ENCODE measurements at places on chromosomes 1 and 21. TPM values are rescaled to one million over a fixed set of nuclear protein-coding genes. Genes with fewer than 3 reads are reported as not detected.

LRRC53 gene
- not detected for polyA plus RNA-seq

DNA sequence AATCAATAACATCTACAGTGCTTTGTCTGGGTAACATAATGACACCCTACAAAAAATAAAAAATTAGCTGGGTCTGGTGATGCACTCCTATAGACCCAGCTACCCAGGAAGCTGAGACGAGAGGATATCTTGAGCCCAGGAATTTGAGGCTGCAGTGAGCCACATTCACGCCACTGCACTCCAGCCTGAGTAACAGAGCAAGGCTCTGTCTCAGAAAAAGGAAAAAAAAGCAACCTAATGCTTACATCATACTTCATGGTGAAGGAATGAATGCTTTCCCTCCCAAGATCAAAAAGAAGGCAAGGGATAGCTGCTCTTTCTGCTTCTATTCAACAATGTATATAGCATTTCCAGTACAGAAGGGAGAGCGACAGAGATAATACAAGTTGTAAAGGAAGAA is 24.2 kb upstream of the CTTNBP2NL start:
- no peak for DNase-seq

ERVH48-1 gene
- polyA plus RNA-seq: not detected

DNA sequence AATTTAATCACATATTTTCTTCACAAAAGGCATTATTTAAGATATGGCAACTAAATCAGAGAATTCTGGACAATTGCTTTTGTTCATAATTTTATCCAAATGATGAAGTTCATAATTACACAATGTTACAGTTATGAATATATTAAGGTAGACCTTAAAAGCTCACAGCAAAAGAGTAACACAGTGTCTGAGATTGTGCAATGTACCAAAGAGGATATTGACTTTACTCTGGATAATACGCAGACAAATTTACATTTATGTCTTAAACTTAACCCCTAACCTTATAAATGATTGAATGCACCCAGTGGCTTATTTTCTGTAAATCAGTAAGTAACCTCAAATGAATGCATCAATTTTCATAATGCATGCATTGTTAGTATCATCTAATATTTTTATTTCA is 216.2 kb upstream of the SAMSN1 start:
- DNase-seq: no peak

TNFRSF4 gene
- polyA plus RNA-seq: not detected

POLR3GL gene
- 36.2 TPM for polyA plus RNA-seq

- no peak for DNase-seq
Measured at GRCh38 chr1:18020021-18020817, 87.4 kb upstream of the IGSF21 start.

DNA sequence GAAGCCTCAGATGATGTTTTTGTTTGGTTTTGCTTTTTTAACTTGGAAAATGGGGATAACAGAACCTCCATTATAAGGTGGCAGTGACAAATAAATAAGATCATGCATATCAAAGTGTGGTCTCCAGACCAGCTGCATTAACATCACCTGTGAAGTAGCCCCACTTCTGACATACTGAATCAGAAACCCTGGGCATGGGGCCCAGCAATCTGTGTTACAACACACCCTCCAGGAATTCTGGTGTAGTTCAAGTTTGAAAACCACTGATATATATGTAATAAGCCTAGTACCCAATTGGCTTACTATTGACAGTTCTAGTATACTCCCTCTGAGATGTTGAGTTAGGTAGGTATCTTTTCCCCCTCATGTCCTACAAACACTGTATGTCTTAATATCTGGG is 24.1 kb upstream of the RNF19B start:
- no peak for DNase-seq

CFHR1 gene
- not detected for polyA plus RNA-seq

KIF26B gene
- not detected for polyA plus RNA-seq

DNA sequence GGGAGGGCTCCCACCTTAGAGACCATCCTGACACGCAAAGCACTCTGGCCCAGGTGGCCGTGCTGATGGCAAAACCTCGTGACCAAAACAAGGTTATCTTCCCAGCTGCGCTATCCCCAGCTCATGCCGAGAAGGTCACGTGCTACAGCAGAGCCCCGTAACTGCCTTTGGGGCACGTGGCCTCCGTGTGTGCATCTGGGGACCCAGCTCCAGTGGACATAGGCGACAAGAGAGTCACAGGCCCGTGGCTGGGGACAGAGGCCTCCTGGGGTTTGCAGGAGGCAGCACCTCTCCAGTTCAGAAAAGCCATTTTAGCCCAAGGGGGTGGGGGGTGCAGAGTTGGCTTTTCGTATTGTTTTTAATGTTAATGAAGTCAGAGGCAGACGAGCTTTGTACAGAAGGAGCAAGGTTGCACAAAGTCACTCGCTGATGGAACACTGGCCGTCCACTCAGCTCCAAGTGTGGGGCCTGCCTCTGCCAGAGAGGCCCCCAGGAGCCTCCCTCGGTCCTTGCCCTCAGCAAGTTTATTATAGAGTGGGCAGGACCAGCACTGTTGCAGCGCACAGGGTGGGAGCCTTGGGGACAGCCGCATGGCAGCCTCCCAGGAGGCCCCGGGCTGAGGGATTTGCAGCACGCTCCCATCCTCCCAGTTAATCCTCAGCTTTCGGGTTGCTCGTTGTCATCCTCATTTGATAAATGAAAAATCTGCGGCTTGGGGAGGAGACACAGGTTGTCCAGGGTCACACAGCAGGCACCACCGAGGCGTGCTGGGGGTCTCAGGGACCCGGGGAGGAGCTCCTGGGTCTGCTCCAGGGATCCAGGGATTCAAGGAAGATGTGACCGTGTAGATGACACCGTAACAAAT is 8.0 kb upstream of the PDE9A start:
- no peak for DNase-seq

ADAM30 gene
- not detected for polyA plus RNA-seq

DNA sequence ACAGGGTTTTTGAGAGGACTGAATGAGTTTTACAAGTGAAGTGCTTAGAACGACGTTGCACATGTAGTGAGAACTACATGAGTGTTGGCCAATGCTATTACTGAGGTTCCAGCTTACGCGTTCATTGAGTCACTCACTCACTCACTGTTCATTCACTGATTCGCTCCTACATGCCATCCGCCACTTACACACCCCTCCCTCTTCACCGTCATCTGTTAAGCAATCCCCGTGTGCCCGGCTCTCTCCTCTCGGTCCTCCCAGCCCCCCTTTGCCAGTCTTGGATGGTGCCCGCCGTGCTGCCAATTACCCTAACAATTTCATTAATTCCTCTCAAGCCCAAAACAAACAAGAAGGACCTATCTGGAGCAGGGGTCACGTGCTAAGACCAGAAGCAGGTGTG is 27.3 kb upstream of the EPHA2 start:
- peak; percentile 32 for DNase-seq

DNA sequence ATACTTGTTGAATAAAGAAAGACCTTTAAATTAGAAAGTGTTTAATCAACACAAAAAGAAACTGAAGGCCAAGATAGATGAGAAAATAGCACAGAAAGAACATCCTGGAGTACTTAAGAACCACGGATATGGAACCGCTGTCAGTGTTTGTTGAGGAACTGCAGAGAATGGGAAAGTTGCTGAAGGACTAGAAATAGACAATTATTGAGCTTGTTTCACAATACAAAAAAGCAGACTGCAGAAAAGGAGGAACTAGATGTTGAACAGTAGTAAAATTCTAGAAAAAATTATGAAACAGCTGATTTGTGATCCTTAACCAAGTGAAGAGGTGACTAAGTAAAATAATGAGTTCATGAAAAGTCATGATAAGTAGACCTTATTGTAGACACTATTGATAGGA is 29.7 kb downstream of the MYSM1 start:
- DNase-seq: peak; percentile 59

DNA sequence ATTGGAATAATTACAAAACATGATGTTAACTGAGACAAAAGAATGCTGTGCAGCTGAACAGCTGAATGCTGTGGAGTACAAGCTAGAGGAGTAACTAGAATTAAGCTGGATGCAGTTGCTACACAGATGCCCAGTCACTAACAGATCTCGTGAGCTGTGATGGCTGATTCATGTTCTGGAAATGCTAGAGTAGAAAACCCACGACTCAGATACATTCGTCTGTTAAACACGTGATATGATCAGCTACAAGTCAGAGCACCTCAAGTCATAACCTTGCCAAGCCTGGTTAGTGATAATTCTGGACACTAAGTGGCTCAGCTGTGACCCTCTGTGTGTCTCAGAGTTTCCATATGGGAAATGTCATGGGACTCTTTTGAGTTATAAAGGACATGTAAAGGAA is 89.7 kb upstream of the ESRRG start:
- no peak for DNase-seq

DNA sequence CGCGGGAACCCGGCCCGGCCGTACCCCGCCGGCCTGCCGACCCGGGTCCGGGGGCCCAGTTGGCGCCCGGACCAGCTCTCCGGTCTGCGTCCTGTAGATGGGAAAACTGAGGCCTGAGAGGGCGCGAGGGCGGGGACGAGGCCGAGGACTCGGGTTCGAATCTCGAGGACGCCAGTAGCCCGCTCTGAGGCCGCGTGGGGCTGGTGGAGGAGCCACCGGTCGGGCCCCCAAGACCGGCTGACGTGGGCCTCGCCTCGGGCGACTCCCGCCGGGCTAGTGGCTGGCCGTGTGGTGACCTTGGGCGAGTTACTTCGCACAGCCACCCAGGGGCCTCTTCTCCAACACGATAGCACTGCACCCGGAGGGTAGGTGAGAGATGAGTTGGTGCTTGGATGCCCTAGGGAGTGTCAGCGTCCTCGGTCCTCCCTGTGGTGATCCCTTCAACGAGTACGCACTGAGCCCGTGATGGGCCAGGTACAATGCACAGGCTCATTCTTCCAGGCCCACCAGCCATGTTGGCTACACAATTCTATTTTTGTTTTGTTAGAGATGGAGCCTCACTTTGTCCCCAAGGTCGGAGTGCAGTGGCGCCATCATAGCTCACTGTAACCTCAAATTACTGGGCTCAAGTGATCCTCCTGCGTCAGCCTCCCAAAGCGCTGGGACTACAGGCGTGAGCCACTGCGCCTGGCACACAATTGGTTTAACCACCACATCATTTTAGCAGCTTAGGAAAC is 404 bp upstream of the SCMH1 start:
- no peak for DNase-seq

DNA sequence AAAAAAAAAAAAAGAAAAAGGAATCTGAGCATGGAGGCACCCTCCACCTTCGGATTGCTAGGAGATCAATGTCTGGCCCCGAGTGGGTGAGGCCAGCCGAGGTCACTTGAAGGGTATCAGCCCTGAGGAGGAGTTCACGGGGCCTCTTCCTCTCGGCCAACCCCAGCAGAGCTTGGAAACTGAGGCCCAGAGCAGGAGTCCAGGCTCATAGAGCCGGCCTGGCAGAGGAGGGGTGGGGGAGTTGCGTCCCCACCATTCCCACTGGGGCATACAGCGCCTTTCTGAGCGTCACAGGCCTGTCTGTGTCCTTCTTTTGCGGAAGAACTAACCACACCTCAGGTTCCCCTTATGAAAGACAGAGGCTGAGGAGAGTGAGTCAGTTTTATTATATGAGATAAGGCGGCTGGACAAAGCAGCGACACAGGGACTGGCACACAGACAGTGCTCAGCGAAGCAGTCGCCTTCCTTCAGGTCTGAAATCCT is 17.1 kb upstream of the EPHA2 start:
- DNase-seq: peak; percentile 86

DNA sequence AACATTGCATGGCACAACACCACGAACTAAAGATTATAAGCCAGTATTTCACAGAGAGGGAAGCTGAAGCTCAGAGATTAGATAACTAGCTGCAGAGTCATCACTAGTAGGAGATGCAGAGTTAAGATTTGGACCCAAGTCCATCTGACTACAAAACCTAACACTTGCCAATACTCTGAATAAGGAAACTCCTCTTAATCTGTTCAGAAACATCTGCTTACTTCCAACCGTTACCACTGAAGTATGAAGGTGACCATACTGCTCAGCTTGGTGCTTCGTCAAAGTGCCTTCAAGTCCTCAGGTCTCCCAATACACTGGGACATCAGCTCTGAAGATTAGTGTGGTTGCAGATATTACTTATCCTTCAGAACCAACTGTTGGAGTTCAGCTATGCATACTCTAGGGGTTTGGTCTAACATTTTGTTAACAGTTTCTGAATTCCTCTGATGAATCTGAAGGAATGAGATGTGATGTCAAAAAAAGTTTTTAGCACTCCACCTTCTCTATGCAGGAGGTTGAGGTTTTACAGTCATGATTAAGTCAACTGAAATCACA is 179.6 kb downstream of the TPR start:
- no peak for DNase-seq

CFHR5 gene
- not detected for polyA plus RNA-seq

DNA sequence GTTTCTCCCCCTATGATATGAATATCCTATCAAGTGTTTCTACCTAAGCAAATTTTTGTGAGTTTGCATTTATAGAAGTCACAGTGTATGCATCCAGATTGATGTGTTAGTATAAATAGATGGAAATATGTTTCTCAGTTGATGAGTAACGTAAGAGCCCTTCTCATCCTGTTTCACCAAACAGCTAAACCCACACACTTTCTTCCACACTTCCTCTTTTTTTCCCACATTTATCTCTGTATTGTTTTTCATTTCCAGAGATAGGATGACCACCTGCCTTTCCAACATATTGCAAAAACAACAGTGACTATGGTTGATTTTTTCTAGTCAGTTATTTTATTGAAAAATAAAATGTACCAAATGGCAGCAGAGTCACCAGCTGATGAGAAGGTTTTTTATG is 490.1 kb downstream of the NEGR1 start:
- no peak for DNase-seq

- no peak for DNase-seq
Measured at GRCh38 chr1:168583571-168583970, 7.2 kb downstream of the XCL1 start.

FCRLA gene
- polyA plus RNA-seq: 0.28 TPM

DNA sequence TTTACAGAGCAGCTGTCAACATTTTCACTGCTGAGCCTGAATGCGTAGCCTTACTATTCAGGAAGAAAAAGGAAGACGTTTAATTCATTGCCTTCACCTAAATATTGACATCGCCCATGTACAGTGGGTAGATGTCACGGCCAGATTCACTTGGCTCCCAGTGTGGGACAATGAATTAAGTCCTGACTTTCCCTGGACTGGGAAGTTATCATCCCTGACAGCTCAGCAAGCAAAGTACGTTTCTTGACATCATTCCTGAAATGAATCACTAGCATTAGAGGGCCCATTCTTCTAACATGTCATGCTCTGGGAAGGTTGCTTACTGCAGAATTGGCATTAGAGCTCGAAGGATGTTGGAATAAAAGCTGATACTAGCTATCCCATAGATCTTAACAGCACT is 37.8 kb downstream of the LRRC53 start:
- DNase-seq: no peak

F13B gene
- polyA plus RNA-seq: not detected

DNA sequence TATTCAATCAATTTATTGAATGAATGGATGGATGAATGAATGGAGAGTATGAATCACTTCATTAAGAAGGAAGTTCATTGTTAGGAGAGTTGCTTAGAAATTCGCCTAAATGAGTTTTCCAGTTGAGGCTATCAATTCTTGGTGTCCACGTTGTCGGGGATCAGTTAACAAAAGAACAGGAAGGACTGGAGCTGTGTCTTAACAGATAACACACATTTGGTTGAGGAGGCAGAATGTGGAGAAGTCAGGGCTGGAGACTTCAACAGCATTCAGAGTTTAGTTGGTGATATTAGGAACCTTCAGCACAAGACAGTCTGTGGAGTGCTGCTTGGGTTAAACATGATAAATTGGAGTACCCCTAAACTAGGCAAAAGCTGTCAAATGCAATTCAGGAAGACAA is 33.7 kb downstream of the ZBTB18 start:
- no peak for DNase-seq

PLA2G4A gene
- polyA plus RNA-seq: 4.5 TPM

C8B gene
- polyA plus RNA-seq: not detected
